ENCODE measurements at places on chromosomes 16 and 17.

DNA sequence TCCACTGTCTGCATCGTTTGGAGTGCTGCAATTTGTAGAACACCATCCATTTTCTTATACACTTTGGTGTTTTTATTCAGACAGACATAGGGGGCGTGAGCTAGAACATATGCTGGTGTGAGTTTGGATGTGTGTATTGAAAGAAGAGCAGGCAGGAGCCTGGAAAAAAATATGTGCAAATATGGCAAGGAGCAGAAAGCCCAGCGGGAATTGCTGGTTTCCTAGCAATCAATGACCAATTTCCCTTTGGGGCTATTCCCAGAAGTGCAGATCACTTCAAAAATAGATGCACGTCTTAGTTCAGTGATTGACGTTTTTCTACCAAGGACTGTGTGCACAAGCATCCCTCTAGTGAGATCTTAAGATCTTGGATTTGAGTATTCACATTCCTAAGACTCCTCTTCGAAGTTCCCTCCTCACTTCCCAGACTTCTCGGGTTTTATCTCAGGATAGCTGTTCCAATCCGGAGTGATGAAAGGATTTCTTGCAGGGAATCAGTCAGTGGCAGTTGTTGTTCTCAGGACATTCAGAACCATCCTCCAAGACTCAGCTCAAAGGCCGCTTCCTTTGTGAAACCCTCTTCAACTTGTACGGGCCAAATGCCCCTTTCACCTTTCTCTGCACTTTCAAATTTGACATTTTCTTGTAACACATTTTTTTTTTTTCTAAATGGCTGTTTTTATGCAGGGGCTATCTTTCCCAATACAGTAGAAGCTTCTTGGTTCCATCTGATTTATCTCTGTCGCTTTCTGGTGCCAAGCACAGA is 268.7 kb upstream of the ASIC2 start:
- no peak for DNase-seq

DNA sequence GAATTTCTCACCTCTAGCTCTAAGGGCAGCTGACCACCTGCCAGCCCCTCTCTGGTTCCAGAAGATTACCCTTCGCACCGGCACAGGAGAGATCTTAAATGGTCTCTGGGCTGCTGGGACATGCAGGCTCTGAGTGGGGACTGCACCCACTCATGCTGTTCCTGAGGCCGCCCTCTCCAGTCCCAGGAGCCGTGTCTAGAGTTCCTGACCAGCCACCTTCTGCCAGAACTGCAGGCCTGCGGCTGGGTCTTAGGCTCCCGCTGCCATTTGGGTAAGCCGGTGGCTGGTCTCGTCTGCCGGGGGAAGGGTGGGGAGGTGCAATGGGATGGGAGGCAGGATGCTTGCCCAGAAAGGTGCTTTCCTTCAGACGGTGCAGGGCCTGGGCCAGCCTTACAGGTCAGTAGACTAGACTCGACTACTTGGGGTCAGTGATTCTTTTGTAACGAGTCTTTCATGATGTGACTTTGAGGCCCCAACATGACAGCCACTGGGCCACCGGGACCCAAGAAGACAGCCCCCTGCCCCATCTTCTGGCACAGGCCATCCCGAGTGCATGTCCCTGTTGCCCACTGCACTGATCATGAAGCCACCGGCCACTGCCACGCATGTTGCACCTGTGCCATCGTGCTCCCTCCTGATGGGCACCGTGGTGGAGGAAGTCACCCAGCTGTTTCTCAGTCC is 26.4 kb downstream of the B9D1 start:
- no peak for DNase-seq

GRCh38 chr16:49961089-49961488 is 63.9 kb upstream of the CNEP1R1 start:
- DNase-seq, result no peak

DNA sequence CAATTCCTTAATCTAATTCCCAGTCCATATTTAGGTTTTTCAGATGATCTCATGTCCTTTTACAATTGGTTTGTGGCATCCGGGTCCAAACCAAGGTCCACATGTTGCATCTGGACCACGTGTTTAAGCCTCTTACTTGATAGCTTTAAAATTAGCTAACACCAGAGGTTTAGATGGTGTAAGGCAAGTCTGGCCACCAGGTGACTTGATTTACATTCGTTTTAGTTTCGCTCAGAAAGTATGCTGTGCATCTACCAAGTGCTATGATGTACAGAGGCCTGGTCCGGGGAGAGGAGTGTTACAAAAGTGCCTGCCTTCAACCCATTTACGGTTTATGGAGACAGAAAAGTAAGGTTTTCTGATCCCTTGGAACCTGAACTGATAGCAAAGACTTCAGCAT is 878 bp upstream of the DNAJA2 start:
- no peak for DNase-seq

DNA sequence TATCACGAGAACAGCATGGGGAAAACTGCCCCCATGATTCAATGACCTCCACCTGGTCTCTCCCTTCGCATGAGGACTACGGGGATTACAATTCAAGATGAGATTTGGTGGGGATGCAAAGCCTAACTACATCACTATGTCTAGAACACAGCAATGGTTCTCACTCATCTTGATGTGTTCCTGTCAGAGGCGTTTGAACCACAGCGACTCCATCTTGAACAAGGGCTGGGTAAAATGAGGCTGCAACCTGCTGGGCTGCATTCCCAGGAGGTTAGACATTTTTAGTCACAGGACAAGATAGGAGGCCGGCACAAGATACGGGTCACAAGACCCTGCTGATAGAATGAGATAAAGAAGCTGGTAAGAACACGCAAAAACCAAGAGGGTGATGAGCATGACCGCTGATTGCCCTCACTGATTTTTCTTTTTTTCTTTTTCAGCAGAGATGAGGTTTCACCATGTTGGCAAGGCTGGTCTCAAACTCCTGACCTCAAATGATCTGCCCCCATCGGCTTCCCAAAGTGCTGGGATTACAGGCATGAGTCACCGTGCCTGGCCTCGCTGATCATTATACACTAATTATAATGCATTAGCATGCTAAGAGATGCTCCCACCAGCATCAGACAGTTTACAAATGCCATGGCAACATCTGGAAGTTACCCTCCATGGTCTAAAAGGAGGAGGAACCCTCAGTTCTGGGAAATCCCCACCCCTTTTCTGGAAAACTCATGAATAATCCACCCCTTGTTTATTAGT is 3.0 kb upstream of the PPY start:
- no peak for DNase-seq

- no peak for DNase-seq
Observed at GRCh38 chr17:50603340-50603739, 31.3 kb upstream of the ABCC3 start.

- DNase-seq, result no peak
Observed at GRCh38 chr17:72604518-72604917, 483.7 kb downstream of the SOX9 start.

DNA sequence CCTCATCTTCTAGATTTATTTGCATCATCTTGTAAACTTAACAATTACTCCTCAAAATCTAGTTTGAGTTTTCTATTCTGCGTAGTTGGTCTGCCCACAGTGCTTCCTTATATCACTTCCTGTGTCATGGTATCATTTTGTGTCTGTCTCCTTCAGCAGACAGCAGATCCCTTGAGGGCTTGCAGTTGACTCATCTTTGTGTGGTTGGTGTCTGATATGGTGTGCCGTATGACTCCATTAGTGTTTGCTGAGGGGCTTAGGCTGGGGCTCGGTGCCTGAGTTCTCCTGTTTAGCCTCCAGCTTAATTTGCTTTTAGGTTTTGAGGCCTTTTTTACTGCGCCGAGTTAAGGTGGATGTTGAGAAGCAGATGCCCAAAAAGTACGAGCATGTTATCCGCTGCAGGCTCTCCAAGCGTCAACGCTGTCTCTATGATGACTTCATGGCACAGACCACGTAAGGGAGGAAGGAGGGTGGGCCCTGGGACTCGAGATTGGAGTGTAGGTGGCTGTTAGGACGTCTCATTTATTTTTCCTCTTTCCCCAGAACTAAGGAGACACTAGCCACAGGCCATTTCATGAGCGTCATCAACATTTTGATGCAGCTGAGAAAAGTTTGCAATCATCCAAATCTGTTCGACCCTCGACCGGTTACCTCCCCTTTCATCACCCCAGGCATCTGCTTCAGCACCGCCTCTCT is 16.9 kb downstream of the SRCAP start:
- DNase-seq, result no peak

- DNase-seq, result no peak
Observed at GRCh38 chr17:54900457-54901229, at the start of gene TOM1L1. TOM1L1 (plus strand) TSS chr17:54900852; CDS start chr17:54900866, 14 bp downstream.
